ENCODE measurements at places on chromosomes 16 and 17.

GRCh38 chr17:2975469-2975958 is 87.9 kb downstream of the OR1D5 start:
- DNase-seq = no peak

DNA sequence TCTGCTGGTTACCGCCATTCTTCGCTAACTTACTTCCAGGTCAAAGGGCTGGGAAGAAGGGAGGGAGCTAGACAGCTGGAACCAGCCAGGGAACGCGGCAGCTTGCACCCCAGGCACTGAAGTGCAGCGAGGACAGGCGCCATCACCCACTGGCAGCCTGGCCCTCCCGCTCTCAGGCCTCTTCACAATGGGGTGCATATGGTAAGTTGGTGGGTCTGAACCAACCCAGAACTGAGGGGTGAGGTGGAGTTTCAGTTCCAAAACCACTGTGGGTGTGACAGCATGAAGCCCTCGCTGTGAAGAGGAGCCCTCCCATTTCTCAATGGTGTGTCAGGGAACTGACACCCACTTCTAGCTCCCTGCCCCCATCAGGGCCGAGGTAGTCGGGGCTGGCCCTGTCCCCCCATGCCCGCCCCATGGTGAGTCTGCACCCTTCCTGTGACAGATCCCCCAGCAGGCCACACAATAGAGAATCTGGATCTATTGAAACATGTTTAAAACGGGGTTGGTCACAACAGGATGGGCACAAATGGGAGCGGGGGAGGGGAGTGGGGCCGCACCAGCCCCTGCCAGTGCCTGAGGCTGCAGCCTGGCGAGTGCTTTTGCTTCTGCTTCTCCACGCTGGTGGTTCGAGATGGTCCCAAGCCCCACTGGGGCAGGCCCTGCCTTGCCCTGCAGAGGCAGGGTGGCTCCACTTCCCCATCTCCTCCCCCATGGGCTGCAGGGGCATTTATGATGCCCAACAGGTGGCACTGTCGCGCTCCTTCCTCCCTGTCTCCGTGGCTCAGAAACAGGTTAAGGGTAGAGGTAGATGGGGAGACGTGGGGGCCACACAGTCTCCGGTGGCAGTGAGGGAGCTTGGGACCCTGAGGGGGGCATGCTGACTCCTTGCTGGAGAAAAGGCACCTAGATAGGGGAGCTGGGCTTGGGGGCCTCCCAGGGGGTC is 2.3 kb downstream of the LIMD2 start:
- DNase-seq = peak; percentile 81

DNA sequence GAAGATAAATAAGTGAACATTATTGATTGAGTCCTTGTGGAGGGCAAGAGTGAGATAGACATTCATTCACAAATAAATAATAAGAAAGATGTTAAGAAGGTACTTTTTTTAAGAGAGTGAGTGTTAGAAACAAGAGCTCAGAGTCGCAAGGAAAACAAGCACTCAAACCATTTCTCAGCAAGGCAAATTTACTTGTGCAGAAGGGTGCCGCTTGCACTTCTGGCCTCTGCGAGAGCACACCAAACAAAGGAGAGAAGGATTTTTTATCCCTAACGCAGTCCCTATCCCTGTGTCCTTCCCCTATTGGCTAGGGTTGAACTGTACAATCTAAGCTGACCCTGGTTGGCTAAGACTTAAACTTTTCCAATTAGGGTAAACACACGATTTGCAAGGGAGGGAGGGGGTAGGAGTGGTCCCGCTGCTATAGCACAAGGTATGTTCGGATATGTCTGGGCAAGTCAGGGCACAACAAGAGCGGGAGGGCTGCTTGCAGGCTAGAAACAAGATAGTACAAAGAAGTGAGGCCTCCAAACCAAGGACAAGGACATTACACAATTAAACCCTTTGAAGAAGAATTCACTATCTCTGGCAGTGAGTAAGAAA is 156.2 kb downstream of the PPM1E start:
- no peak for DNase-seq

- no peak for DNase-seq
These were observed 120.9 kb downstream of the METRNL start for GRCh38 chr17:83200231-83200699.

GRCh38 chr16:46688101-46688653 is 801 bp downstream of the VPS35 start:
- DNase-seq = no peak

DNA sequence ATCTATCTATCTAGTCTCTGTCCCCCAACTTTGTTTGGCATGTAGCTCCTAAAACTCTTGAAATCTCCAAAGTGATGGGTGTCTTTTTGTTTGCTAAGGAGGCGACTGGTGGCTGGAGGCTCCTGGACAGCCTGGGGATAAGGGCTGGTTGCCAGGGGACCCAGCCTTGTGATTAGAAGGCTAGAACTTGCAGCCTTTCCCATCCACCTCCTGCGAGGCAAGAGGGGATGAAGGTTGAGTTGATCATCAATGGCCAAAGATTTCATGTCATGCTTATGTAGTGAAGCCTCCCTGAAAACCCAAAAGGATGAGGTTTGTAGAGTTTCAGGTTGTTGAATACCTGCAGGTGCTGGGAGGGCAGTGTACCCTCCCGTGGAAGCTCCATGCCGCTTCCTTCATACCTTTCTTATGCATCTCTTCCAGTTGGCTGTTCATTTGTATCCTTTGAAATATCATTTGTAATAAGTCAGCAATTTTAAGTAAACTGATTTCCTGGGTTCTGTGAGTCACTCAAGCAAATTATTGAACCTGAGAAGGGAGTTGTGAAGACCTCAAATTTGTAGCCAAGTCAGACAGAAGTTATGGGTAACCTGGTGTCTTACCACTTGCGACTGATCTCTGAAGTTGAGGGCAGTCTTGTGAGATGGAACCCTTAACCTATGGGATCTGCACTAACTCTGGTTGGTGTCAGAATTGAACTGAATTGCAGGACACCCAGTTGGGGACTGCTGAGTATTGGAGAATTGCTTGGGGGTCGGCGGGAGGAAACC is 202.4 kb downstream of the SEC14L1 start:
- DNase-seq = peak; percentile 35

GRCh38 chr17:5661491-5662125 is 77.3 kb upstream of the NLRP1 start:
- no peak for DNase-seq

- DNase-seq = no peak
These were observed 1.3 kb downstream of the NTAN1 start for GRCh38 chr16:15054357-15055140.
